ENCODE measurements at places on chromosomes 16 and 17. TPM values are rescaled to one million over a fixed set of nuclear protein-coding genes. Genes with fewer than 3 reads are reported as not detected.

Gene SCGB1C2
- polyA plus RNA-seq = 0.88 TPM

Gene FNDC8
- polyA plus RNA-seq = 0.28 TPM

Gene QRICH2
- 9.5 TPM for polyA plus RNA-seq

Gene TM4SF5
- polyA plus RNA-seq = 1.8 TPM

Gene FBXO39
- polyA plus RNA-seq = not detected

Gene USP43
- 7.1 TPM for polyA plus RNA-seq

Gene IL17C
- not detected for polyA plus RNA-seq

Gene DHRS7C
- polyA plus RNA-seq = not detected

Gene EFCAB13
- 16.5 TPM for polyA plus RNA-seq

Gene PABPN1L
- not detected for polyA plus RNA-seq

Gene PMFBP1
- polyA plus RNA-seq = 4.2 TPM

Gene HYDIN
- 10.8 TPM for polyA plus RNA-seq

Gene HEATR9
- 0.09 TPM for polyA plus RNA-seq

Gene ASPA
- 20.8 TPM for polyA plus RNA-seq

All from renal cortex interstitium (tissue), 15 donors.